B cell (primary cell): ENCODE measurements at places on chromosomes 12 and 14.

GRCh38 chr12:7144414-7145120, 14.4 kb downstream of the CLSTN3 start:
- peak; percentile 56 for DNase-seq

DNA sequence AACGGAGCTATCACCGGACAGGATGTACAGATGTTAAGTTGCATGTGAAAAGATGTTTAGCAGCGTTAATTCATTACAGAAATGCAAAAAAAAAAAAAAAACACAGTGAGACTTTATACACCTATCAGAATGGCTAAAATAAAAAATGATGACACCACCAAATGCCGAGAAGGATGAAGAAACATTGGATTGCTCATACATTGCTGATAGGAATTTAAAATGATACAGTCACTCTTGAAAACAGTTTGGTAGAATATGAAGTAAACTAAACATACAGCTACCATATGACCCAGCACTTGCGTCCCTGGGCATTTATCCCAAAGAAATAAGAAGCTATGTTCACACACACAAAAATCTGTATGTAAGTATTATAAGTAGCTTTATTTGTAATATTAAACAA, 574.1 kb downstream of the SLC16A7 start:
- DNase-seq = no peak

DNA sequence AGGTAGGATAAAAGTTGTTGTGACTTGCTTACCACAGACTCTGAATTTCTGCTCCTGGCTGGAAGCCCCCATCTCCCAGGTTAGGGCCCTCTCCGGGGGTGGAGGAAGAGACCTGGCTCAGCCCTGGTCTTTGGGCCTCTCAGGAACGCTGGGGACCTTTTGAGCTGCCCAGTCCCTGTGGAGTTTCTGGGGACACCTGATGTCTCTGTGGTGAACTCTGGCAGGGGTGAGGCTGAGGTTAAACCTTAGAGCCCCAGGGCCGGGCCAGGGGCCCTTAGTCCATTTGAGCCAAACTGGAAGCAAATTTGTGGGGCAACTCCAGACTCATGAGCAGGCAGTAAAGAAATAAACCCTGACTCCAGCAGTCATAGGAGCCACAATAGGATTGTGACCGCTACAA, 112.1 kb downstream of the ADGRD1 start:
- no peak for DNase-seq

GRCh38 chr14:75343911-75344310, 65.3 kb downstream of the FOS start:
- DNase-seq = no peak

- DNase-seq = no peak
Measured at GRCh38 chr12:31526158-31526546, 64.8 kb downstream of the DENND5B start.

DNA sequence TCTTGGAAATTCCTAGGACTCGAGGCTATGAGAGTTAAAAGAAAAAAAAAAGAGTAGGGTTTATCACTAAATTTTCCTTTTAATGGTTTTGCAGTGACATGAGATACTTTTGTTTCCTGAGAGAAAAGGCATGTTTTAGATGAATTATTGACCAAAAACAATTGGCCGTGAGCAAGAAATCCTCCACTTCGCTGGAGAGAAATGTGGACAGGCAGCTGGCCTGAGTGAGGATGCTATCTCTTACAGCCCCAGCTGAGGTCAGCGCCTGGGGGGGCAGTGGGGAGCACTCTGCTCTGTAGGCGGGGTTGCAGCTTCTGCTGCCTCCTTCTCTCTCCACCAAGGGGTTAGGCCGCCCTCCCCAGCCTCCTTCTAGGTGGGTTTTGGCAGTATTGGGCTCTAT, 54.7 kb downstream of the PRIMA1 start:
- DNase-seq = no peak

- DNase-seq = no peak
Measured at GRCh38 chr14:89394972-89395371, 22.1 kb downstream of the FOXN3 start.

- DNase-seq = no peak
Measured at GRCh38 chr12:19517583-19517982, 78.3 kb downstream of the AEBP2 start.

GRCh38 chr12:67988601-67989021, 636 bp upstream of the IFNG-AS1 start:
- DNase-seq = peak; percentile 59

GRCh38 chr12:25655702-25656101, 102.6 kb upstream of the LMNTD1 start:
- no peak for DNase-seq

GRCh38 chr12:7661741-7662140, 4.0 kb downstream of the APOBEC1 start:
- no peak for DNase-seq

DNA sequence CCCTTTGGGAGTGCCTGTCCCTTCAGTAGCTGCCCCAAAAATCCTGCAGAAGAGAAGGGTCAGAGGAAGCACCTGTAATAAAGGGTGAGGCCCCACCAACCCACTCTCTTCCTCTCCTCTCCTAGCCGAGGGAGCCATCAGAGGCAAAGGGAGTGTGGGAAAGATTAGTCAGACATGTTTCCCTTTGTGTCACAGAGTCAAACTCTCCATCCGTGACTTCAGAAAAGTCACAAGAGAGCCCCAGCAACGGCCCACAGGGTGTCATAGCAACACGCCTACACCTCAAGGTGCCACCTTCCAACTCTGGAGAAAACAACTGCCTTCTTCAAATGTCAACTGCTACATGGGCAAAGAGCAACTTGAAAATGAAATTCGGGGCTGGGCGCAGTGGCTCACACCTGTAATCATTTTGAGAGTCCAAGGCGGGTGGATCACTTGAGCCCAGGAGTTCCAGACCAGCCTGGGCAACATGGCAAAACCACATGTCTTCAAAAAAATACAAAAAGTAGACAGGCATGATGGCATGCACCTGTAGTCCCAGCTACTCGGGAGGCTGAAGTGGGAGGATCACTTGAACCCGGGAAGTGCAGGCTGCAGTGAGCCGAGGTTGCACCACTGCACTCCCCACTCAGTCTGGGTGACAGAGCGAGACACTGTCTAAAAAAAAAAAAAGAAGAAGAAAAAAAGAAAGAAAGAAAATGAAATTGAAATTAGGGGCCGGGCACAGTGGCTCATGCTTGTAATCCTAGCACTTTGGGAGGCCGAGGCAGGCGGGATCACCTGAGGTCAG, 17.7 kb upstream of the CD27 start:
- DNase-seq = peak; percentile 94

DNA sequence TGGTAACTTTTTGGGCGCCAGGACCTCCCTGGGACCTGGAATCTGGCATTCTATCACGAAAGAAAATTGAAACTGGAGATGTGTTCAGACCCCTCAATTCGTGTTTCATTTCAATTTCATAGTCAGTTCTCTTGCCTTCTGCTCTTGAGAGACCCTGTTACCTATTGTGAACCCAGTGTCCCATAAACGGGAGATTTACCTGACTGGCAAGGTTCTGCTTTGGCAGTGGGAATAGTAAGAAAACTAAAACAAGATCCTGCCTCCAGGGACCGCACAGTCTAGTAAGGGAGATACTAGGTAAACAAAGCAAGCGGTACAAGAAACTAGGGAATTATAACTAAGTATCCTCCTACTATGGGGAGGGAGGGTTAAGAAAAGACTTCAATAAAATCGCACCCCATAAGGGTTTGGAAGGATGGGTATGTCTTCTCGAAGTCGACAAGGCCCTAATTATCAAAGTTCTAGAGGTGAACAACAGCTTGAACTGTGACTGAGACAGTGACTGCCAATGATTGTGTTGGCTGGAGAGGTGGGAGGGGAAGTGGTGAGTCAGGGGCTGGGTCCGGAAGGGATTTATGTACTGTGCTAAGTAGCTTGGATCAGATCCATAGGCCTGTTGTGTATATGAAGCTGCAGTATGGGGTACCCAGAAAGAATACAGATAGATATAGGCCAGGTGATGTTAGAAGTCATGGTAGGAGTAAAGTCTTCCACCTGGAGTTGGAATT, 754 bp downstream of the ACSS3 start:
- no peak for DNase-seq

GRCh38 chr14:97390096-97390724, 593.0 kb downstream of the VRK1 start:
- DNase-seq = no peak

DNA sequence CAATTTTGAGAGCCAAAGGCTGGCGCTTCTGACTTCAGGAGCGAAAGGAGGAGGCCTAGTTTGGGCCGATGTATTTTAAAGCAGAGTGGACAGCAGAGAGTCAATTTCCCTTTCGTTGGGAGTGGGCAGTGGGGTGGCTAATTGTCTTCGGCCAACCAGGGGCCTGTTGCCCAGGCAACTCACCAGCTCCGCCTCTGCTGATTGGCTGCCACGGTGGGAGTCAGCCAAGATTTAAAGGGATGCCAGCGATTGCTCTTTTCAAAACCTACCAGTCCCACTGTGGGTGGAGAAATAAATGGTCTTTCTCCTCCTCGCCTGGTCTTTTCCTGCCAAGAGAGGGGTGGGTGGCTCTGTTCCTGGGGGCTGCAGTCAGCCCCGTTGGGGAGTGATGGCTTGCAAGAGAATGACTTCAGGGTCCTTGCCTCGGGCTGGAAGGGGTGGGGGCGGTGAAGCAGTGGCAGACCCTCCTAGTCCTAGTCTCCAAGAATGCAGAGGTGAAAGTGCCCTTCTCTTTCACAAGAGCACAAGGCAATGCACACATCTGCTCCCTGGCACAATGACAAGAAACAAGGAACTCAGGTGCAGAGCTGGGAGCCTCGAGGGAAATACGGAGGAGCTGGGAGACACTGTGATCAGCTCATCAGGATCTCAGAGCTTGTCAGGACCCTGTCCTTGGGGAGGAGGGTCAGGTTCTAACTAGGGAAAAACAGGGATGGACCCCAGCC, 37.7 kb downstream of the RASAL1 start:
- DNase-seq = no peak

DNA sequence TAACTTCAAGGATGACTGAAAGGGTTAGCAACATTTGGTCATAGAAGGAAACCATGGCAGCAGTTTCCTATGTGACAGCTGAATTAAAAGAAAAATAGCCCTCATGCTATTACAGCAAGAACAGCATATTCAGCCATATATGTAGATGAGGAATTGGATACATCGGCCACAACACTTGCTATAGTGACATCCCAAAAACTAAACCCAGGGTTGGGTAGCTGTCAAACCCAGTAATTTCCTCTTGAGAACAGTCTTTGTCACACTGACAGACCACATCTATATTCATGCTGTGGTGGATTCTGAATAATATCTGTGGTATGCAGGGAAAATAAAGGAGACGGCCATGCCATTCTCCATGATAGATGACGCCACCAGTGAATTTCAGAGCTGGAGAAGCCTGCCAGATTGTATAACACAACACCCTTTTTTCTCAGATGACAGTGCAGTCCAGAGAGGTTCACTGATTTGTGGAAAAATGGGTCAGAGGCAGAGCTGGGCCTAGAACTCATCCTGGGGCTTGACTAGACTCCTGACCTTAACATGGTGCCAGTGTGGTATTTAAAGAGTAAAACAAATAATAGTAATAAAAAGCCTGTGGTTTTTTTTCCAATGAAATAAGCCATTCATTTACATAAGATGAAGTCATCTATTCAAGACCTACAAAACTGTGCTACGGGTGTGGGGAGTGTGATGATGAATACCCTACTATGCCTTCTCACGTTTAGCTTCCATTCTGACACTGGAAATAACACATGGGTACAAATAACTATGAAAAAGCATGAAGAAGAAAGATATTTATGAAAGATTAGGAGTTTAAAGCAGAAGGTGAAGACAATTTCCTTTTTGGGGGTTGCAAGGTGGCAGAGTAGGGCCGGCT, 32.3 kb downstream of the EFCAB11 start:
- no peak for DNase-seq

- DNase-seq = peak; percentile 82
Measured at GRCh38 chr14:105019861-105020814, 745 bp downstream of the CDCA4 start.

GRCh38 chr14:104882325-104882973, 17.4 kb downstream of the CEP170B start:
- no peak for DNase-seq

DNA sequence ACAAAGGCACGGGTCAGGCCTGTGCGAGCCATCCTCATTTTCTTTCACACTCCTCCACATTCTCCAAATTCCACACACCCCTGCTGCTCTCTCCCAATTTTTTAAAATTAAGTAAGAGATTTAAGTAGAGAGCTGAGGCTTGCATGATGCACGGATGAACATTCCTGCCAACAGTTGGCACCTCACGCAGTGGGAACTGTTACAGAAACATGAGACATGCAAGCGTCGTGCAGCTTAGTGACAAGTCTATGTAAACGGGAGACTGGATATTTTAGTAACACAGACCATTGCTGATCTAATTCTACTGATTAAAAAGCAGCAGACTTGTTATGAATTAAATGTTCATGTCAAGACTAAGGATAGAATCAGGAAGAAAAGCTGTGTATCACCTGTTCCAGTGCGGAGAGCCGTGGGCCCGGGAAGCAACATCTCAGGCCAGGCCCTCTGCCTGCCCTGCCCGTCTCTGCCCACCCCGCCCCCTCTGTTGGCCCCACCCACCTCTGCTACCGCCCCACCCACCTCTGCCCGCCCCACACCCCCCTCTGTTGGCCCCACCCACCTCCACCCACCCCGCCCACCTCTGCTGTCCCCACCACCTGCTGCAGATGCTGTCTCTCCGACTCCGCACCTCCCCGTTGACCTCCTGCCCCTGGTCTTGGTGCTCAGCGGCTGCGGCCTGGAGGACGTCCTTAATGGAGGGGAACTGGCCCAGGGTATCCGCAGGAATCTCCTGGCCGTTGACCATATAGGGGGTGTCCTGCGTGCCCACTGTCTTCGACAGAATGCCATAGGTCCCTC, 21.2 kb downstream of the GOLGA3 start:
- DNase-seq = no peak

- peak; percentile 53 for DNase-seq
Measured at GRCh38 chr14:52314595-52315354, 663 bp downstream of the PTGER2 start.

GRCh38 chr12:130181211-130181610, 18.9 kb downstream of the FZD10 start:
- no peak for DNase-seq

- DNase-seq = no peak
Measured at GRCh38 chr14:47103771-47104170, 452.2 kb upstream of the RPL10L start.

DNA sequence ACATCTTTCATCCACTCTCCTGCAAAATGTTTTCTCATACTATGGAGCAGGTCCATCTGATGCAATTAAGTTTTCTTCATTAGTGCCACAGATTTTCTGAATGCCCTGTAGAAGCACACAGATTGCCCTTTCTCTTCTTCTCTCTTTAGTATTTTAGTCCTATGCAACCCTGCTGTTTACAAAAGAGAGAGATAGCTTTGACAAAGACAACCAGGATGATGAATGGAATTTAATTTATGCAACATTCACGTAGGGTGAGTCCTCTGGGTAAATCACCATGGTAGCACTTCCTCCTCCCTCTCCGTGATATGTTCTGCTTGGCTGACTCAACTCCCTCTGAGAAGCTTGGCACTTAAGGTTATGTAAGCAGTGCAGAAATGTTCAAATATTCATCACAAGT, 400.9 kb upstream of the PDE3A start:
- DNase-seq = no peak

GRCh38 chr12:131273291-131273845, 319.7 kb downstream of the ADGRD1 start:
- no peak for DNase-seq

- no peak for DNase-seq
Measured at GRCh38 chr12:132141976-132142678, 2.0 kb downstream of the DDX51 start.
